Ammon's horn (tissue), 1 donor: ENCODE measurements at places on chromosomes 3 and 15.

DNA sequence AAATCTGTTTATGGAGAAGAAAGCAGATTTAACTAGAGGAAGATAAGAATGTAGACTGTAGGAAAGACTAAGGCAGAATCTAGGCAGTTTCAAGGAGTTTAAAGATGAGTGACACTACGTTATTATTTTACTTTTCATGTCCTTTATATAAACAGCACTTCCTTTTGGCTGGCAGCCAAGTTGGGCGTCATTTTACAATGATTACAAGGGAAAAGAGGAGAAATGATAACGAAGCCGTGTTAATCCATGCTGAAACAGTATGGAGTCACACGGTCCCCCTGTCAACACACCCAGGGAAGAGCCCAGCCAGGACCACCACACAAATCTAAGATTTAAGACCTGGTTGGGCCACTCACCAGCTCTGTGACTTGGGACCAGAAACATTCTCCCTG is 83.7 kb upstream of the NEO1 start:
- DNase-seq: no peak

- peak; percentile 61 for DNase-seq
Observed at GRCh38 chr3:170356596-170357175, 829 bp upstream of the SKIL start.

DNA sequence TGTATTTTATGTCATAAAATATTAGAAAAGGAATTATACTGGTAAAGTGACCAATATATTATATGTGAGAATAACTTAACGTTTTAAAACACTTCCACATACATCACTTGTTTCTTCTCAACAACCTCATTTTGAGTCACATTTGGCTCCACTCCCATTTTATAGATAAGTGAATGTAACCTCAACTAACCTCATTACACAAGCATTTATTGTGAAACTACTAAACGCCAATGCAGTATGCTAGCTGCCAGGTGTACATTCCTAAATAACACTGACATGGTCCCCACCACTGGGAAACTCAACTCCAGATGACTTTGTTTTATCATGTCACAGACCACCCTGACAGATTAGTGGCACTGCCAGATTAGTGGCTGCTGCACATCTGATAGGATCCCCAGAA is 249.7 kb upstream of the CNTN4 start:
- DNase-seq: no peak

DNA sequence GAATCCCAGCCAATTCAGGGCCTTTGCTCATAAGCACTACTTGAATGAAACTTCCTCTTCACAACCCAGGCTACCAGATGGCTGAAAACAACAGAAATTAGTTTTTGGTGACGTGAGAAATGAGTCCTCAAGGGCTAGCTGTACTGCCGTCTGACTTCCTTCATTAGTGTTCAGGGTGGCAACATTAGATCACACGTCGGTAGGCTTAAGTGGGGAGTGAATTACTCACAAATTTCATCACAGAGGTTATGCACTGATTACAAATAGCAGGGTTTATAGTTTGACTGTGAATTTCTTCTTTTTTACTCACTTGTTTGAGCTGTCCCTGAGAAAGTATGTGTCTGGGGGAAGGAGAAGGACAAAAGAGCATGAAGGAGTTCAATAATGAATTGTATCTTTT is 397.2 kb downstream of the GAP43 start:
- no peak for DNase-seq

- no peak for DNase-seq
Observed at GRCh38 chr15:35362195-35362829, 183.7 kb downstream of the DPH6 start.

DNA sequence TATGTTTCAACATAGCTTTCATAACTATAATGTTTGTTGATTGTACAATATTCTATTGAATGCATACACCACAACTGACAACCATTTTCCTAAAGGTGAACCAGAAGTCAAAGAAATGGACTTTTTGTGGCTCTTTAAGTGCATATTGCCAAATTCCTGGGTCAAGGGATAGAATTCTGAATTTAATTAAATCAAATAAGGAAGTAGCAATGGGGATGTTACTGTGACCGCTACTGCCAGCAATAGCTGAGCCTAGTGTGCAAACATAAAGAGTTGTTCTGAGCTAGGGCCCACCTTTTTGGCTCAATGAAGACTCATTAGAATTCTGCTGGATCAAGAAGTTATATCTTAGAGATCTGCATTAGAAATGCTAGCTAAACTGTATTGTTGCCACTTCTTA is 17.3 kb upstream of the KBTBD8 start:
- no peak for DNase-seq

DNA sequence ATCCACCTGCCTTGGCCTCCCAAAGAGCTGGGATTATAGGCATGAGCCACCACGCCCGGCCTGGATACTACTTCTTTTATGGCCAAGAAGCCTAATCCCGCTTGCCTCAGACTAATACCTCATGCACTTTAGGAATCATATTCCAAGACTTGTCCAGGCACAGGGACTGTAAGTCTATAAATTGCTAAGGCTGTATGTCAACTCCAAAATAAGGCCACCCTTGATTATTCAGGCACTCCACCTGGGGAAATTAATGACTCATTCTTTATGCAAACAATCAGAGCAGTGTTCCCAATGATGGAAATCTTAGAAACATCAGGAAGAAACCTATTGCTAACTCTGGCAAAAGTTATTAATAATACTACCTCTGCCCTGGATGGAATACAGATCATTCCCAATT is 98.4 kb downstream of the ERC2 start:
- no peak for DNase-seq
